ENCODE measurements at places on chromosomes 12 and 14.

- no peak for DNase-seq
Observed at GRCh38 chr14:95472819-95473251, 43.6 kb downstream of the SYNE3 start.

- no peak for DNase-seq
Observed at GRCh38 chr12:115481141-115481540, 796.4 kb downstream of the MED13L start.

GRCh38 chr12:114096461-114096860 is 130.3 kb upstream of the RBM19 start:
- DNase-seq: no peak

DNA sequence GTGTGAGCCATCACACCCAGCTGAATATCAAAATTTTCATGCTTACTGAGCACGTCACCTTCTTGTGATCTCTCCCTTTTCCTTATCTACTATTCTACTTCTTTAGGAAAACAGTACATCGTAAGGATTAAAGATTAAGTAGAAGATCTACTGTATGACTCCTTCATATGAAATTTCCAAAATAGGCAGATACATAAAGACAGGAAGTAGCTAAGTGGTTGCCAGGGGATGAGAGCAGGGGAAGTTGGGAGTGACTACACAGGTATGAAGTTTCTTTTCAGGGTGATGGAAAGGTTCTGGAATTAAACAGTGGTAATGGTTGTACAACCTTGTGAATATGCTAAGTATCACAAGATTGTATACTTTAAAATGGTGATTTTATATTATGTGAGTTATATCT is 36.5 kb upstream of the CERS5 start:
- DNase-seq: no peak

- no peak for DNase-seq
Observed at GRCh38 chr14:92635896-92636295, 112.5 kb downstream of the LGMN start.

DNA sequence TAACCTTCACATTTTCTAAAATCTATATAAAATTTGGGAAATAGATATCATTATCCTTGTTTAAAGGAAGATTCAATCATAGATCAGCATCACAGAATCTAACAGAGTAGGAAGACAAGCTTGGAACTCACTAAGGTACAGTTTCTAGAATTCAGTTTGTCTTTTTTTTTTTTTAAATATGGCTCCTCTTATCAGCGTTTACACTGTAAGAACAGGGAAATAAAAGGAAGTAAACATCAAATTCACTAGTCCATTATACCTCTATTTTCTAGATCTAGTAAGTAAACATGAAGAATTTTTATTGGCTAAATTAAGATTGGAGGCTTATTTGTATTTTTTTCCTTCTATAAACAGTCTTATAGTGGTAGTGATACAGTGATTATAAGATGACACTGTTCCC is 144.9 kb downstream of the LRIG3 start:
- DNase-seq: no peak

DNA sequence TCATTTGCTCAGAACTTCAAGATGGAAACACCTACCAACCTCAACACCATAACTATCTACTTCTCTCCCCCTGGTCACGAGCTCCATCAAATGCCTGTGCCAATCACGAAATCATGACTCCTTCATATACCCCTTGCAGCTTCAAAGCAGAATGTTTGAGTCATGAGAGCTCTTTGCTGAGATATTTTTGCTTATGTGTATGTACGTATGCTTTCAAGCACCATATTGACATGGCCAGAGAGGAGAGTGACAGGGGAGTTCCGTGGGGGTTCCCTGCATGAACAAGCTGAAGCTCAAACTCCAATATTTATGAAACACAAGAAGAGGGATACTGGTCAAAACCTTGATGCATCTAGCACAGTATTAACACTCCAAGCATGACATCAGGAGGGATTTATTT is 374.4 kb downstream of the DPF3 start:
- DNase-seq: no peak

DNA sequence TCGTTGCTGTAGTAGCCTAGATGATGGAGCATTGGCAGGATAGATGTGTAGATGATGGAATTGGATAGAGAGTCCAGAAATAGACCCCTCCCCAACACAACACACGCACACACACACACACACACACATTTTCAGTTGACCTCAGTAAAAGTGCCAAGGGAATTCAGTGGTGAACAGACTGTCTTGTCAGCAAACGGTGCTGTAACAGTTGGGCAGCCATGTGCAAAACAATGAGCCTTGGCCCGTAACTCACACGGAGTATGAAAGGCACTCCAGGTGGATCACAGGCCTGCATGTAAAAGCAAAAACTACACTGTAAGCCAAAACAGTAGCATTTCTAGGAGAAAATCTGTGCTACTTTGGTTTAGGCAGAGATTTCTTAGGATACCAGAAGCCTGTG is 87.8 kb downstream of the DDX51 start:
- DNase-seq: no peak

DNA sequence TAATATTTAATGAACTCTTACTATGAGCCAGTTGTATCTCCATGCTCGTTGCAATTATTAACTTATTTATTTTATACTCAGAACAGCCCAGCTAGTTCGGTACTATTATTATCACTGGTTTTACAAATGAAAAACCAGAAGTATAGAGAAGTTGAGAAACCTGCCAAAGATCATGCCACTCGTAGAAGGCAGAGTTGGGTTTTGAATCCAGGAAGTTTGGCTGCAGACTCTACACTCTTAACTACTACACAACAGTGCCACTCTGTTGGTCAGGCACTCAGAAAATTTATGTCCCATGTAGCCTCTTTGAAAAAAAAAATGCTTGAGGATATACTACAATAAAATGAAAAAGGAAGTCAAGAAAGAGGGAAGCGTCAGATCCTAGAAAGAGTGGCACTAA is 71.5 kb upstream of the ARID2 start:
- no peak for DNase-seq

DNA sequence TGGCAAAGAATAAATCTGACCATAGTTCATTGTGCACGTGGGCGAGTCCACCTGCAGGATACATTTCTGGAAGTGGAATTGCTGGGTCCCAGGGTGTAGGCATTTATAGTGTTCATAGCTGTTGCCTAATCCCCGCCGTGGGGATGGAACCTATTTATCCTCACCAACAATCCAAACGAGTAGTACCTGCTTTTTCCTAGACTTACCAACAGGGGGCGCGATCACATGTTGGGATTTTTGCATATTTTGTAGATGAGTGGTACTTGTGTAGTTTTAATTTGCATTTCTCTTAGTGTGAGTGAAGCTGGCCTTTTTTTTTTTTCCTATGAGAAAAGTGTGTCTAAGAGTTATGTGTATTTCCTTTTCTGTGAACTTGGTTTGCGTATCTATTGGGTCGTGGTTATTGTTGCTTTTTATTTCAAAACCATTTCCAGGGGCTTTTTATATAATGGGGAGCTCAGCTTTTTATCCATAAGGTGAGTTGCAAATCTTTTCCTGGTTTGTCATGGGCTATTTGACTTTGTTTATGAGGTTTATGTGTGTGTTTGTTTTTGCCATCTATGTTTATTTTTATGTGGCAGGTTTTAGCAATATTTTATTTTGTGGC is 67.2 kb downstream of the CCDC92 start:
- DNase-seq: peak; percentile 65

DNA sequence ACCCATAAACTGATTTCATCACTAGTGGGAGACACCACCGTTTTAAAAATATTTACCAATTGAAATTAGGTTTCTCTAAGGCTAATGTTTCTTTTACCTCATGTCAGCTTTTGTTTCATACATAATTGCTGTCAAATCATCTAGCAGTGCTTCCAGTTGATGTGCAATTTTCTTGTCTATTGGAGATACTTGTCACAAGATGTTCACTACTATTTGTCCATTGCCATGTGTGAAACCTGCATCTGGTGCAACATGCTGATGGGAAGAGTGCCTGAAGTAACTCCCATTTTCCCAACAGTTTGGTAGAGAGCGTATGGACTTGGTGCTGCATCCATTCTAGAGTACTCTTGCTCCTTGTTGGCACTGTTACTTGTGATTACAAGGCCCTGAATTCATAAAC is 9.7 kb downstream of the XPOT start:
- no peak for DNase-seq

GRCh38 chr14:68574906-68575305 is 218.0 kb downstream of the ZFP36L1 start:
- DNase-seq: no peak

DNA sequence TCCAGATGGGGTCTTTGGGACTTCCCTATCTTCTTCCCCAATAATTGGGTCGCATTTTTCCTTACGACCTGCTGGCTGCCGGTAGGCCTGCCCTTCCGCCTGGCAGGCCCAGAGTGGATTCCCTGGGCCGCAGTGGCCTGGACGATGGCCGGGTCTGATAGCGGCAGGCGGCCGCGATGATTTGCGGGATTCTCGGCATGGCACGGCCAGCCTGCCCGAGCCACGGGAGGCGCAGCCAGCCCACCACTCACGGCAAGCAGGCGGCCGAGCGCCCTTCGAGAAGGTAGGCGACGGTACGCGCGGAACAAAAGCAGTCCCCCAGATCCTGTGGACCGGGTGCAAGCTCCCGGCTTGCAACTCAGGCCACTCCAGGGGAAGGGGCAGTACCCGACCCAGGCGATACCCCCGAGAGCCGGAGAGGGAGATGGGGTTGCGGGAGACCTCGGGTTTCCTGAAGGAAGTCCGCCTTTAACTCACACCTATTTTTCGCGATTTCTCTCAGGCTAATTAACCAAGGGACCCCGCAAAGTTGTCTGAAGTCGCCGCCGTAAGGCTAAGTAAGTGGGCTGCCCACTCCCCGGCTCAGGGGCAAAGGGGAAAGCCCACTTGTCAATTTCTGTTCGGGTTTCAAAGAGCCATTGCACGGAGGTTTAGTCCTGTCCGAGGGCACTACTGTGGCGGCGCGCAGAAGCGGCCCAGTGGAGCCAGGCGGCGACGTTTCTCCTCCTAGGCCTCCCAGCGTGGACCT is 1.4 kb upstream of the GSC start:
- DNase-seq: no peak

- peak; percentile 51 for DNase-seq
Observed at GRCh38 chr12:121668750-121669520, 519 bp downstream of the MORN3 start.

DNA sequence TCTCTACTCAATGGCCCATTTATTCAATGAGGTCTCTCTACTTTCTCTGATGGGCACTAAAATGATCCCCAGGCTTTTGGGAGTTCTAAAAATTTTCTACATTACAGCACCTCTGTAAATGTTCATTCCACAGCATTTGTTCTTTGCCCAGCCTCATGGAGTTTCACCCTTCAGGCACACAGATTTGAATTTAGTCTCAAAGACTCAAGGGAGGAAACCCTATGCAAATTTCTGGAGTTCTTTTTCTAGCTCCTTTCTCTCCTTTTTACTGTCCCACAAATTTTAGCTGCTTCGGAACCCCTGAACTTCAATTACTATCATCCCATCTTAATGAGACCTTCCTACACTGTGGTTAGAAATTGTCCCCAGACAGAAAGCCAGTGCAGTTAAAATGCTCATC is 17.5 kb upstream of the RAB21 start:
- DNase-seq: no peak

DNA sequence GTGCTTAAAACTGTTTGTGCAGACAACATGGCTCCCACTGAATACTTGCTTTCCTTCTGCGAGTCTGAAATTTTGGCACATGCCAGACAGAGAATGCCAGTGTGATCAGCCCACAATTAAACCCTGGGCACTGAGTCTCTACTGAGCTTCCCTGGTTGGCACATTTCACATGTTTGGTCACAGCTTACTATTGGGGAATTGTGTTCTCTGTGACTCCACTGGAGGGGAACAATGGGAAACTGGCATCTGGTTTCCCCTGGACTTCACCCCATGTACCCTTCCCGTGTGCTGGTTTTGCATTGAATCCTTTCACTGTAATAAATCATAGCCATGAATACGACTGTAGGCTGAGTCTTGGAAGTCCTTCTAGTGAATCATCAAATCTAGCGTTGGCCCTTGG is 64.9 kb downstream of the EFCAB11 start:
- no peak for DNase-seq

DNA sequence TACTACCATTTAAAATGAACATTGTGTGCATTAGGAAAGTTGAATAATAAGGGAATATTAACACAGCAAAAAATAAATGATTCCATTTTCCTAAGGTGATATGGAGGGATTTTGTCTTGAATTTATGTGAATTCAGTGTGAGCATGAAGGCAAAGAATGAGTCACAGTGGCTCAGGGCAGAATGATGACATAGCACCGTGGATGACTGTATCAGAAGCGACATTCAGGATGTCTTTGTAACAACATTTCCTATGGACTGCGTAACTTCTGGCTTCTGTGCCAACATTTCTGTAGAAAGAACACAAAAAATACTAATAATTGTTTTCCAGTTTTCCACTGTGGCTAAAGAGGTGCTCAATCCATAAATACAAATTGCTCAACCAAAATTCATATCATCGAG is 54.6 kb downstream of the TTC8 start:
- no peak for DNase-seq

GRCh38 chr14:92794547-92794941 is 439 bp downstream of the GOLGA5 start:
- peak; percentile 52 for DNase-seq

- DNase-seq: no peak
Observed at GRCh38 chr14:105333613-105334364, 19.2 kb downstream of the PACS2 start.

- DNase-seq: no peak
Observed at GRCh38 chr14:36408388-36408787, 88.0 kb upstream of the MBIP start.

DNA sequence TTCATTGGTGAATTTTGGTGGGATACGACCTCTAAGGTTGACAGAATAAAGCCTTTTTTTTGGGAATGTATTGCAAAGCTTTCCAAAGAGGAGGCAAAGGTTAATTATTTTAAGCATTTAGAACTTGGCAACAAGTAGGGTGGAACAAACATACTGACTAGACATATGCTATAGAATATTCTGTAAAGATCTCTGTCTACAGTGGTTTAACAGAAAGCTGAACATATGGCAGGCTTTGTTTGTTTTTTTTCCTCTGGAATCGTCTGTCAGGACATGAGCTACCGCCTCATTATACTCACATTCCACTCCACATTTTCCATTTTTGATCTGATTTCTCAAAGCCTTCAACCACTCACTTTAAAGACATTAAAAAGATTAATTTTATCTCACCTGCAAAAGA is 153.4 kb upstream of the PELI2 start:
- DNase-seq: no peak

- no peak for DNase-seq
Observed at GRCh38 chr12:19489168-19489567, 49.9 kb downstream of the AEBP2 start.
